ENCODE measurements at places on chromosomes 7 and 10.

DNA sequence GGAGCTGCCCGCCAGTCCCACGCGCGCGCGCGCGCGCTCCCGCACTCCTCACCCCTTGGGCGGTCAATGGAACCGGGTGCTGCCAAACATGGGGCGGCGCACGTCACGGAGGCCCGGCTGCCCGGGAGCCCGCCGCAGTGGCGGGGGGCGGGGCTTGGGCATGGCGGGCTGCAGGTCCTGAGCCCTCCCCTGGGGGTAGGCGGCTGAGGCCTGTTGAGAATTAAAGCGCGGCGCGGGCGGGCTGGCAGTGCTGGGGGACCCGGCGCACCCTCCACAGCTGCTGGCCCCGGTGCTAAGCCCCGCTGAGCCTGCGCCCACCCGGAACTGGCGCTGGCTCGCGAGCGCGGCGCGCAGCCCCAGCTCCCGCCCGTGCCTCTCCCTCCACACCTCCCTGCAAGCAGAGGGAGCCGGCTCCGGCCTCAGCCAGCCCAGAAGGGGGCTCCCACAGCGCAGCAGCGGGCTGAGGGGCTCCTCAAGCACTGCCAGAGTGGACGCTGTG is 634.2 kb downstream of the ANKRD7 start:
- no peak for DNase-seq

- DNase-seq = no peak
Measured at GRCh38 chr7:142025896-142026295, 30.2 kb downstream of the MGAM start.

DNA sequence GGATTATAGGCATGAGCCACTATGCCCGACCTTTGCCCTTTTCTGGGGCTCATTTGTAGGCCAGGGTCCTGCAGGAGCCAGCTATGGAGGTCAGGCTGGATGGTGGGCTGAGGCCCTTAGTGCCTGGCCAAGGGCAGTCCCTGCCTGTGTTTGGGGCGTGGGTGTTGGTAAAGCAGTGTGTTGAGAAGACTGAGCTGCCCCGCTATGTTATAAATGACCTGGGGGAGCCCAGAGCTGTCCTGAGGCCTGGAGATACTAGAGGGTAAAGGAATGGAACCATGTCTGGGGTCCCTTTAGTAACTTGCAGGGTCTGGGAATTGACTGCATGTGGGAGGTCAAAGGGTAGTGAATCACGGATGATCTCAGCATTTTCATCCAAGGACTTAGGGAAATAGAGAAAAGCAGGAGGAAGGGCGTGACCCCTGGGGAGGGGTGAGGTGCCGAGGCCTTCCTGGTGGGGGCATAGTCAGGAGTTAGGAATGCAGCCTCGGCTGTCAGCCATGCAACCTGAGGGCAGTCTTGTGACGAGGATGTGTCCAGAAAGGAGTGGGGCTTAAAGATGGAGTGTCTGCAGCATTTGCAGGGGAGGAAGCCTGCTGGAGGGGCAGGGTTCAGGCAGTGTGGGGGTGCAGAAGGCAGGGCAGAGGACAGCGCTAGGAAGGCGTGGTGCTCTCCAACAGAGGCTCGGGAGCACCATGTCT is 31.5 kb downstream of the TMEM248 start:
- no peak for DNase-seq

DNA sequence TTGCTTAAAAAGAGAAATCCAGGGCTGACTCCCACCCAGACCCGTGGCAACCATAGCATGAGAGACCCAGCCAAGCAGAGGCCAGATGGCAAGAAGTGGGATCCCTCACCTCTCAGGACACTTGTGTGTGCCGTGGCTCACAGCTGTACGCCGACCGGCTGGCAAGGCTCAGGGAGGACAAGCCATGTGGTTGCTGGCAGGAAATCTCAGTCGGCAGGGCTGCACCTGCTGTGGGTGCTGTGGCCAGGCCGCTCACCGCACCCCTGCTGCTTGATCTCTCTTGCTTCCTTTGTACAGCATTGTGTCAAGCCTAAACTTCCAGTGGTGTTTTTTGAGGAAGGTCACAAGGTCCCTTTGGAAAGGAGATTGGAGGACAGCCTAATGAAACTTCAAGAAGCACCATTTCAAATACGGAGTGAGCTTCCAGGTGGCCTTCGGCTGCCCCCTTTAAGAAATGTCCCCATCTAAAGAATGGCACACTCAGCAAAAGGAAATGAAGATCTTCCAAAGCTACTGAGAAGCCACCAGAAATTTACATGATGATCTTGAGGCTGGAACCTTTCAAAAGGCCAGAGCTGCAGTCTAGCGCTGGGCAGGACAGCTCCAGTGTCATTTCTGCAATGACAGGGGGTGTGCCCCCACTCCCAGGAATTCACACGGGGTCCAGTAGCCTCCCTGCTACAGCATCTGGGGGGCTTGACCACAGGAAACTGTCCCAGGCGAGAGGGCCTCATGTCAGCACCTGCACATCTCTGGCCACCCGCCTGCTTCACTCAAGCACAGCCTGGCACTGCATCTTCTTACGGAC is 409.0 kb upstream of the MGMT start:
- no peak for DNase-seq

- DNase-seq = no peak
Measured at GRCh38 chr10:101495324-101495925, 92.6 kb downstream of the POLL start.

DNA sequence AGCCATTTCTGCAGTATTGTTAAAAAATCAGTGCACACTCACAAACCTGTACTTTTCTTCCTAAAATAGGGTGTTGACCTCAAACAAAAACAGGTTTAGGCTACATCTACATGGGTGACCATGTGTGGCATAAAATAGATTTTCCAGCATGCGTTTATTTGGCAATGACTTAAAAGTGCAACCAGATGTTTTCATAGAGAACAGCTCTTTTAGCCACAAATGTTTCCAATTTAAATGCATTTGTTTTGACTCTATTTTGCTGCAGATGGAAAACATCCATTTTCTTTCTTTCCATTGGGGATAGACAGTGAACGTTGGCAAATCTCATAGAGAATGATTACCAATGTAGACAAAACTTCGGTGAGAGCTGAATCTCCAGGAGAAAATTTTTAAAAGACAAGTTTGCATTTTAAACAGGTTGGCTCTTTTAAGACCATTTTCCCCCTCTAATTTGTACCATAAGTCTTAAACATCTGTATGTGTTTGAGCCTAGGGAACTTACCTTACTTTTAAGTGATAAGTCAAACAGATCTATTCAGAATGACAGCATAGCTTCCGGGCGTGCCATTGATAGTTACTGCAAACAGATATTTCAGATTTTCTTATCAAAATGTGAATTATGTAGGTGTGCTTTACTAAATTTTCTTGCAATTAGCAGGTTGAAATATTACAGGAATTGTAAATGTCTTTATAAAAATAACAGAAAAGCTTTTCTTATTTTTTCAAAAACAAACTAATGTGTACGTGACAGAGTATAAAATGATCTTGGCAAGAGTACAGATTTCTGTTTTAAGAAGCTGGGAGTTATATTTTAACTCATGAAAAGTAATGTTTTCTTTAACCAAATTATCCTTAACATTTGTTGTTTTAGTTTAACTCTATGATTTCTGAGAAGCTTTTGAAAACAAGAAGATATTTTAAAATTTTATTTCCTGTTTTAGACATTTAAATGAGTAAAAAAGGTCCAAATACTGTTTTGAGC is 144.9 kb downstream of the HGF start:
- DNase-seq = no peak

DNA sequence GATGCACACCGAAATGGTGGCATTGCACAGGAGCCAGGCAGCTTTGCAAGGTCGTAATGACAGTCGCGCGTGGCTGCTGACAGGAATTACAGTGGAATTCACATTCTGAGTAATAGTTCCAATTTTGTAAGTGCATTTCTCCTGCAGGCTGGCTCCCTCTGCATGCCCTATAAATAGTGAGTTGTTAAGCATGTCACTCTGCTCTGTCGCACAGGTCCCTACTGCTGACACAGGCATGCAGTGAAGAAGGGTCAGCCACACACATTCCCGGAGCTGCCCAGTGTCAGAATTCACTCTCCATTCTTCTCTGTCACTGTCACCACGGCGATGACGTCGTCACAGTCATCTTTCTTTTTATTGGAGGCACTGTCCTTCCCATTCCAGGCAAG is 49.2 kb upstream of the SHH start:
- DNase-seq = no peak

- no peak for DNase-seq
Measured at GRCh38 chr10:114995468-114996247, 57.7 kb downstream of the TRUB1 start.

DNA sequence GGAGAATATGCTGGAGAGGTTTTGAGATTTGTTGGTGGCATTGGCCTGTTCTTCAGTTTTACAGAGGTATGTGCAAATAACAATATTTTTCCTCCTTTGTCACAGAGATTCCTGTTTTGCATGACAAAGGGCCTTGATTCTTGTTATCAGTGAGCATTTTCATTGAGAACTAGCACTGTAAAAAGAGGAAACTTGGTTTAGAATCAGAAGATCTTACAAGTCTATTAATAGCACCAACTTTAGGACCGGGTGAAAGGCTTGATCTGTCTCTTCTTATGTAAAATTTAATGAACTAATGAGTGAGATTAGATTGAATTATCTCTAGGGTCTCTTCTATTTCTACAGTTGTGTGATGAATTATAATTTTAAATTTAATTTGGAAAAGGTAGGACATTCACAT is 25.5 kb downstream of the TSPAN13 start:
- no peak for DNase-seq

DNA sequence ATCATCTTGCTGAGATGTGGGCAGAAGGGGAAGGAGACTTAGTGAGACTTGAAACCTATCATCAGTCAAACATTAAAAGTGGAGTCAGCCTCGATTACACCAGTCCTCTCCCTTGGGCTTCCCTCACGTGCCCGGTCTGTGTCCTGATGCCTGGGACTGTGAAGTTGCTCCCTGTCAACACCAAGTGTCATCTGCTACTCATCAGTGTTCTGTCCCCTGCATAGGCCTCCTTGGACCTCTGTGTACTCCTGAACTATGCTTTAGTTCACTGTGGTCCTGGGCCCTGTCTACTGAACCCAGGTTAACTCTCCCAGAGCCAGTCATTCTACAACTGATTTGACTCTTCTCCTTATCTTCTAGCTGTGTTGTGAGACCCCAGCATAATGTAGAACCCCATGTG is 506.3 kb downstream of the TYW1 start:
- DNase-seq = no peak

GRCh38 chr10:14241196-14241595 is 89.5 kb downstream of the FRMD4A start:
- no peak for DNase-seq

DNA sequence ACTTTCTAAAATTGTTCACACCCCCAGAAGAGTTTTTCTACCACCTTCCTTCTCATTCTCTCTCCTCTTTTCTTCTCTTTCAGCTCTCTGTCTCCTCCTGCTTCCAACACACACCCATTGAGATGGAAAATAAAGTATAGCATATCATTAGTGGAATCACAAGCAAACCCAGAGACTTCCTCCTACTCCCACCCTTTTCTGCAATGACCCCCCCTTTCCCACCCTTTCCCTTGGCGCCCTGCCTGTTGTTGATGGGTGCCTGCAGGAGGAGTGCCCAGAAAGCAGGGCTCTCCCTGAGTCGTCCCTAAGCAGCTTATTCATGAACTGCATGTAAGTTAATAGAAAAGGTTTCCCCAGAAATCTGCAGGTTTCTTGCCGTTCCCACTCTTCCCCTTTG is 300.0 kb downstream of the PLXNA4 start:
- DNase-seq = no peak

GRCh38 chr7:131931370-131931769 is 374.9 kb upstream of the PODXL start:
- DNase-seq = no peak

- no peak for DNase-seq
Measured at GRCh38 chr10:19833170-19833824, 17.1 kb downstream of the PLXDC2 start.

GRCh38 chr10:4813023-4813422 is 13.0 kb upstream of the AKR1E2 start:
- DNase-seq = no peak

DNA sequence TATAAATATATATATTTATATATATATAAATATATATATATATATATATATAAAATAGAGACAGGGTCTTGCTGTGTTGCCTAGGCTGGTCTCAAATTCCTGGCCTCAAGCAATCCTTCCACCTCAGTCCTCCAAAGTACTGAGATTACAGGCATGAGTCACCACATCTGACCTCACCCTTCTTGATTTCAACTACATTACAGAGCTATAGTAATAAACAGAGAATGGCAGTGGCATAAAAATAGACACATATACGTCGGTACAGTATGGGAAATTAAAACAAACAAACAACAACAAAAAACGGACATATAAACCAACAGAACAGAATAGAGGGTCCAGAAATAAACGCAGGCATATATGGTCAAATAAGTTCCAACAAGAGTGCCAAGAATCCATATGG is 77.6 kb upstream of the PPP1R3A start:
- DNase-seq = no peak

DNA sequence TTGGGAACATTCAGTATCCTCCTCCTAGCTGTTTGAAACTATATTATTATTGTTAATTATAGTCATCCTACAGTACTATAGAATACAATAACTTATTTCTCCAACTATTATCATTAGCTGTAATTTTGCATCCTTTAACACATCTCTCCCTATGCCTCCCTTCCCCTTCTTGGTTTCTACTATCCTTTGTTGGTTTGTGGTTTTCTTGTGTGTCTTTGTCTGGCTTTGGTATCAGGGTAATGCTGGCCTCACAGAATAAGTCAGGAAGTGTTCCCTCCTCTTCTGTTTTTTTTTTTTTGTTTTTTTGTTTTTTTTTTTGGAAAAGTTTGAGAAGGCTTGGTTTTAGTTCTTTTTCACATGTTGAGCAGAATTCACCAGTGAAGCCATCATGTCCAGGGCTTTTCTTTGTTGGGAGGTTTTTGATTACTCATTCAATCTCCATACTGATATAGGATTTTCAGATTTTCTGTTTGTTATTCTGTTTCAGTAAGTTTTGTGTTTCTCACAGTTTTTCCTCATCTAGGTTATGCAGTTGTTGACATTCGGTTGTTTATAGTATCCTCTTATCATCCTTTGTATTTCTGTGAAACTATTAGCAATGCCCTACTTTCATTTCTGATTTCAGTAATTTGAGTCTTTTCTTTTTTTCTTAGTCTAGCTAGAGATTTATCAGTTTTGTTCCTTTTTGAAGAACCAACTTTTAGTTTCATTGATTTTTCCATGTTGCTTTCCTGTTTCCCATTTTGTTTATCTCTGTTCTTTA is 21.6 kb downstream of the C1GALT1 start:
- no peak for DNase-seq

- no peak for DNase-seq
Measured at GRCh38 chr10:33009244-33010131, 51.5 kb upstream of the ITGB1 start.

- no peak for DNase-seq
Measured at GRCh38 chr7:36827726-36828703, 103.7 kb upstream of the AOAH start.
